ENCODE measurements at places on chromosomes 4 and X.
A peak's percentile ranks its signal among the peaks of the same experiment; 100 is the strongest.

GRCh38 chr4:120432301-120432860, 365.7 kb upstream of the MAD2L1 start:
- no peak for DNase-seq

DNA sequence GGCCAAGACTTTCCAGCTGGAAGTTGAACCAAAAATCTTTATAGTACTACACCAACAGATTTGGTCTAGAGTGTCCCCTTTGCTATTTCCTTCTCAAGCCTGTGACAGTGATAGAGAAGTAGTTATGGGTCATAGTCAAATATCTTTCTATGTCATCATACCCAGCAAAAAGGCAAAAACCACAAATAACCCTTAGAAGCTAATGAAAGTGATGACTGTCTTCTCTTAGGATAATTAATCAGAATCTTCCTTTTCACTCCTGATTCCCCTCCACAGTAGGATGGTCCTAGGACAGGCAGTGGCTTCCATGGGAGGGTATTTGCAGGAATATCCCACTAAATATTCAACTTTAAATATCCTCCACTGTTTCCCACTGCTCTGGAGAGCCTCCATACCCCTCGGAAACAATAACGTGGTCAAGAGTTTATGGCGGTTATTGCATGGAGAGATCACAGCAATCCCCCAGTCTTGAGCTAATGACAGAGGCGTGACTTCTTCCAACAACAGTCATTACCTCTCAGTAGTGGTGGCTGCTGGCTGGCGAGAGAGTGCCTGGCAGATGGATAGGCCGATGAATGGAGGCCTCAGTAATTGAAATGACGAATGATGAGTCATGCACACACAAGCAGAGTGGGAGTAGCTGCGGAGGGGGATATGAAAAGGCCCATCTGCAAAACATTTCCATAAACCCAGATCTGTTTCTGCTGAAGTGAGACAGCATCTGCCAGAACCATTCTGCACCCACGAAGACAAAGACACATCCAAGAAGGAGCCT, 154.9 kb downstream of the STK32B start:
- DNase-seq, result peak; percentile 48

GRCh38 chr4:122826553-122827257, at the start of gene FGF2:
TSS of gene FGF2 (plus strand) at chr4:122826831. CDS start at chr4:122827175, 344 bp downstream.
- no peak for DNase-seq

DNA sequence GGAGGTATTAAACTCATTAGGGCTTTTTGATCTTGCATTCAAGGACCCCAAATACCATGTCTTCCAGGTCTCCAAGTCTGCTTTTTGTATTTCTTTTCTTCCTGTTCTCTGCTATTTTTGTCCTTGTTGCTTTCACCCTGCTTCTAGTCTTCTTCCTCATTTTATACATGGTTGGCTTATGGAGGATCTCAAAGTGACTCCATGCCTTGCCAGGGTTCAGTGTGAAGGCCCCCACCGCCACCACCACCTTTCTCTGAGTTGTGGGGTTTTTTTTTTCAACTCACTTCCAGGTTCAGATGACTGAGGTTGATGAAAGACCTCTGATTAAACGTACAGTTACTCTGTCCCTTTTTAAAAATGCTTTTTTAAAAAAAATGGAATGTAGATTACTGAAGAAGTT, 96.3 kb downstream of the MAML3 start:
- DNase-seq, result no peak

GRCh38 chr4:25417014-25417413, 40.0 kb downstream of the ANAPC4 start:
- DNase-seq, result no peak

- DNase-seq, result peak; percentile 13
Observed at GRCh38 chr4:138487670-138488069, 245.5 kb upstream of the SLC7A11 start.

- no peak for DNase-seq
Observed at GRCh38 chr4:102575369-102576129, 74.4 kb downstream of the NFKB1 start.

DNA sequence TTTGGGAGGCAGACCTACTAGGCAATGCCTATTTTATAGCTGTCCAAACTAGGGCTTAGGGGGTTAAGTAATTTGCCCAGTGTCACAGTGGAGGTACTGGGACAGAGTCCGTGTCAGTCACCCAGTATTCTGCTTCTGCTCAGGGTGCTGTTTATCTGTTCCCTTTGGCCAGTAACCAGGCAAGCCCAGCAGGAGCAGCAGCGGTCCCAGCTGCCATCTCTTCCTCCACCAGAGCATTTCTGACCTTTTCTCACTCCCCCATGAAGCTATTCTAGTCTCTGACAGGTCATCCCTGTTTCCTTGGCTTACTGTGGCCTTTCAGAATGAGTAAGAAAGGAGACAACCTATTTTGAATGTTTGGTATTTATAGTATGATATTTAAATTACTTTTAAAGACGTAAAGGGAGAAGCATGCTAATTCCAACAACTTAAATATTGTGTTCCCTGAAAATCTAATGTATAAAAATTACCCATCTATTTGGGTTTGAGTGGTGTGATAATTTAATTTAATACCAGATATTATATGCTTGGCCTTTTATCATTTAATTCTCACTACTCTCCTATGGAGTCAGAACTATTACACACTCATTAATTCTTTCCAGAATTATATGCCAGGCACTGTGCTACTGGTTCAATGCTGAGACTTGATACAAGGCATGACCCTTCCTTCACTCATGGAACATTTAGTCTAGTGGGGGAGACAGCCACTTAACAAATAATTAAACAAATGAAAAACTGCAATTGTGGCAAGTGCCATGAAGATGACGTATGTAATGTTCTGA, 60.6 kb downstream of the RPS6KA3 start:
- DNase-seq, result no peak

DNA sequence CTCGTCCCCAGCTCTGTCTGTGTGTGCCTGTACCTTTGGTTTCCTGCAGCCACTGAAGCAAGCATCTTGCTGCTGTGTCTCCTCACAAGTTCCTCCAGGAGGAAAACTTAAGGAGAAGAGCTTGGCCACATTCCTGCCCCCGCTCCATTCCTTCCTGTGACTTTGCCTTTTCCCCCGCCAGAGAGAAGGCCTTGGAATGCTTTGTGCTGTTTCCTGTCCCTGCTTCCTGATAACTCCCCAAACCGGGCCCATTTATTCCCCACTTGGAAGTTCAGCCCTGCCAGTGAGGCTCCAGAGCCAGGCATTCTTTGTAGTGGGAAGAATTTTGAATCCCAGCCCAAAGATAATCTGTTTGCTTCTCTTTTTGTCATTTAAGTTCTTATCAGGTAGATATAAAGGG, 33.1 kb downstream of the SMIM10L2A start:
- no peak for DNase-seq

DNA sequence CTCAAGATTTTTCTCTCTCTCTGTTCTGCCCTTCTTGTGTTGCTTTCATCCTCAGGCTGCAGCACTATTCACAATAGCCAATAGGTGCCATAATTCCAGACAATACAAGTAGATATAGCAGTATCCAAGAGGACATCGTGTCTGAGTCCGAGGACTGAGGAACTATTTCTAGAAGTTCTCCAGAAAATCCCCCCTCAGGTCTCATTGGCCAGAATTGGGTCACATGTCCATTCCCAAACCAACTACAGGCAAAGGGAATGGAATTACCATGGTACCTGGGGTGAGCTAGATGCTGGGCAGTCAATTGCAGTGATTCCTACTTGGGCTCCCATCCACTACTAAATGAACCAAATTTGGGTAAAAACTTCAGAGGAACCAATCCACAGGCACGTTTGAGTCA, 301.9 kb upstream of the RASGEF1B start:
- DNase-seq, result no peak

DNA sequence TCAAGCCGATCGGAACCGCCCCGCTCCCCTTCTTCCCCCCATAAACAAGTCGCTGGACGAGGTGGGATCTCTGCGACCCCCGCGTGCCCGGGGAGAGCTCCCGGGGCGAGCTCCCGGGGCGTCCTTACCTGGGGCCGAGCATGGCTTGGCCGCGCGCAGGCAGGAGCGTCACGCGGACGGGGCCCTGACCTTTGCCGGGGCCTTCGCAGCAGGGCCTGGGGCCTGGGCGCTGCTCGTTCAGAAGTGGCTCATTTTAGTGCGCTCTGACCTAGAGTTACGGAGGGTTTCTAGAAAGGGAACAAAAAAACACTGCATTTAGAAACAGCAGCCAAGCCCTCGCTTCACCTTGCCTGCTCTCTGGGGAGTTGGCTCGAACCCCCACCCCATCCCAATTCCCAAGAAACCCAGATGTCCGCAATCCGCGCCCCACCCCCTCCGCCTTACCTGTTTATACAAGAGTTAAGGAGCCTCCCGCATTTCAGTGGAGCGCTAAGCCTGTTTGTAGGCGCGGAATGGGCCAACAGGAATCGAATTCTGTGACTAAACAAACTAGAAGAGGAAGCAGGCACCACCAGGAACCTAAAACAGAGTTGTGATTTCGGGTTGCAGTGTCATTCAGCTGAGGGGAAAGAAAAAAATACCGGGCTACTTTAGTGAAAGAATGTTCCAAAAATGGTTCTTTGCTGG, 814 bp upstream of the RBM47 start:
- no peak for DNase-seq

GRCh38 chrX:357693-358471, 28.8 kb downstream of the PPP2R3B start:
- no peak for DNase-seq

- DNase-seq, result no peak
Observed at GRCh38 chrX:153755136-153755535, 8.9 kb upstream of the PLXNB3 start.

DNA sequence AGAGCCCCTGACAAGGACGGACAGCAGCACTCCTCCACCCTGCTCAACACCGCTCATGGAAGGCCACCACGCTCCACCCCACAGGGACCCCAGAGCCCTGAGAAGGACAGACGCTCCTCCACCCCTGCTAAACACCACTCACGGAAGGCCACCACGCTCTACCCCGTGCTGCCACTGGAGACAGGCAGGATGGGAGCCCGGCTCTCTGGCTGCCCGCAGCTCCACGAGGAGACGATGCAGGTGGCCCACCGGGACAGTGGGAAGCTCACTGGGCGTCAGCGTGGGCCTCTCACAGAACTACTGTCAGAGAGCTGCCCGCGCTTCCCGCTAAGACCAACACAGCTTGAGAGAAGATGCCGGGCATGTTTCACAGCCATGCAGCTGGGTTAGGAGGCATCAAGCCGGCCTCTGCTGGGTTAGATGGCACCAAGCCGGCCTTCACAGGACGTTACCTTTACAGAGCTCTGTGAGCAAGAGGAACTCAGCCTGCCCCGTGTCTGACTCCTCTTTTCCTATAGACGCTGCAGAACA, 20.8 kb downstream of the GAK start:
- DNase-seq, result no peak

- no peak for DNase-seq
Observed at GRCh38 chr4:53004497-53005148, 142.5 kb downstream of the RASL11B start.

DNA sequence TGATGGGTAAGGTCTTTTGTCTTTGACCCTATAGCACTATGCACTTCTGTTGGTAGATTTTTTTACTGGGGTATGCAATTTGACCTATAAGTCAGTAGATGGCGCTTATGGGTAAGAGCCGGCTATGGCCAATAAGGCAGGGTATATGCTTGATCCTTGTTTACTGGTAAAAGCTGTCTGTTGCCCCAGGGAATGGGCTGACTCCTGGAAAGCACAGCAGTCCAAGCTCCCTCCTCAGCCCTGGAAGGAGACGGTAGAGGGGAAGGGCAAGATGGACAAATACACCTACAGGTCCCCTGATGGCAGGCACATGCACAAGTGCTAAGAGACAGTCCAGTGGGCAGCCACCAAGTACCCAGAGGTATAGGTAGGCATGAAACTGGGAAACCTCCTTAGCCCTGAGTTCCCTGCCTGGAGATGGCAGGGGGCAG, 63.7 kb downstream of the ADAMTS3 start:
- peak; percentile 26 for DNase-seq

- DNase-seq, result peak; percentile 78
Observed at GRCh38 chr4:184514121-184514988, 40.0 kb upstream of the IRF2 start.

DNA sequence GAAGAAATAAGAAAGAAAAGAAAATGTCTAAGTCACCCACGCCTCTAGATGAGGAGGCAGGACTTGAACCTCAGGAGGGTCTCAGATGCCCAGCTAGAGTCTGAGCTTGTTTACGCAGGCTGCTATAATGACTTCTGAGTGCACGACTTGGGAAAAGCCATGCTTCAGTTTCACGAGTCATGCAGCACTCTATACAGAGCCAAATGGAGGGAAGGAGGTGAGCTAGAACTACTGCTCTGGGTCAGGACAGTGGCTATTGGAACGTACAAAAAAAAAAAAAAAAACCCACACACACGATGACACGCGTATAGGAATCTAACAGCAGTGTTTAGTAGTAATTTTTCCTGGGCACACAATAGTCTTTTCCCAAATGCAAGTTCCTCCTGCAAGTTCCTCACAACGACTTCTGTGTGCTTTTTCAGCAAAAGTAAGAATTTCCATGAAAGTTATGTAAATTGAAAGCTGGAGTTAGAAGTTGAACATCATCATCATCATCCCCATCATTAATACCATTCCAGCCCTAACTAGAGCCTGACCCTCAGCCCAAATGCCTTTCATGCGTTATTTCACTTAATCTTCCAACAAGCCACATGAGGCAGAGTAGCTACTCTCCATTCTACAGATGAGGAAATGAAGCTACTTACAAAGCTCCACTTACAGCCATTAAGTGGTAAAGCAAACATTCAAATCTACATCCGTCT, 36.6 kb downstream of the IRF2 start:
- DNase-seq, result no peak

DNA sequence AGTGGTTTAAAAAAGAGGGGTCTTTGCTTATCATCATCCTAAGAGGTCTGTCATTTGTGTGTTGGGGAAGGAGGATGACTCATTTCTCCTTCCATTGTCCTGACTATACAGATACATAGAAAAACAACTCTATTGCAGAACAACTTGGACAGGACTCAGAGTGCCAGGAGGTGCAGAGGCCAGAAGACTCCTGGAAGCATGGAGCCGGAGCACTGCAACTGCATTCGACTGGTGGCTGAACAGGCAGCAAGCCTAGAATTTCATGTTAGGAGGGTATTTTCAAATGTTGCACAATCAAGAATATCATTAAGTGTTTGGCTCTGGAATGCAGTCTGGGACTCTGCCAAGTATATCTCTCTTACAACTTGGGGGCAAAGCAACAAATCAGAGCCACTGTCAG, 35.0 kb upstream of the MAML3 start:
- peak; percentile 13 for DNase-seq

DNA sequence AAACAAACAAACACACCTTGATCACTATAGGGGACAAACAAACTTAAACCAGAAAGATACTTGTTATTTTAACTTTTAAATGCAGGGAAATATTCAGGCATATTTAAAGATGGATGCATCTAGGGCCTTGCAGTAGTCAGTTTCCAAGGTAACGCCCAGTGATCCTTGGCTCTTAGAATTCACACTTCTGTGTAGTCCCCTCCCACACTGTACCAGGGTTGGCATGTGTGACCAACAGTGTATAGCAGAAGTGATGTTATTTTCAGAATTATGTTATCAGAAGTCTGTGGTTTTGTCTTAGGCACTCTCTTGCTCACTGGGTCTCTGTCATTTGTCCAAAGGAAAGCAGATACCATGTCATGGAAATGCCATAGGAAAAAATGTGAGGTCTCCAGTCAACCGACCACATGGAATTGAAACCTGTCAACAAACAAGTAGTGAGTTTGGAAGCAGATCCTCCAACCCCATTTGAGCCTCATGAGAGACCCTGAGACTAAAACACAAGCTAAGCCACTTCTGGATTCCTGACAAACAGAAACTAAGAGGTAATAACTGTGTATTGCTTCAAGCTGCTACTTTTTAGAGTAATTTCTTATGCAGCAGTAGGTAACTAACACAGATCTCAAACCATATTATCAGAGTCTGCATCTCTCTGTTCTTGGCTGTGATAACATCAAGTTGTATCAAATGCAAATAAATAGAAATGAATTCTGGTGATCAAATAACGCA, 670.3 kb downstream of the KCTD8 start:
- DNase-seq, result no peak

GRCh38 chr4:183789657-183790056, 115.5 kb upstream of the STOX2 start:
- DNase-seq, result no peak
